Liver (tissue), 10 donors: ENCODE measurements at places on chromosomes 1 and 21.

DNA sequence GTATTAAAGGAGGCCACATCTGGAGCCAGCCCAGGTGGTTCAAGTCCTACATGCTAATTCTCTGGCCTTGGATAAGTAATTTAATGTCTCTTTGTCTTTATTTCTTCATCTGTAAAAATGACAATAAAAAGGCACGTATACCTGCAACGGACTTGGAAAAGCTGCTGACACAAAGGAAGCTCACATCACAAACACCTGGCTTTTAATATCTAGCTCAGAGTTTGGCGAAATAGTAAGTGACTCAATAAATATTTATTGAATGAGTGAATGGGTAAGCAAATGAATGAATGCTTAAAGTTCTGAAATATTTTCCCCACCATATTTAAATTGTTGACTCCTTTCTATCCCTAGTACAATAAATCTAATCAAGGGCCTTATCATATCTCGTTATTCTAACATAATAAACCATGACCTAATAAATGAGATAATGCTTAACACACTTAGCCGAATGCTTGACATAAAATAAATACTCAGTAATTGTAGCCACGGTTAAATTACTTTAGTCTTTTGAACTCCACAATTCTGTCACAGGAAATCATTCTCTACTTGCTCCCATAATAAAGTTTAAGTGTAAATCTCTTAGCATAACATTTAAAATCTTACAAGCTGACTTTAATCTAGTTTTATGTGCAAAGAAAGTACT is 74.7 kb upstream of the PALMD start:
- DNase-seq: no peak

DNA sequence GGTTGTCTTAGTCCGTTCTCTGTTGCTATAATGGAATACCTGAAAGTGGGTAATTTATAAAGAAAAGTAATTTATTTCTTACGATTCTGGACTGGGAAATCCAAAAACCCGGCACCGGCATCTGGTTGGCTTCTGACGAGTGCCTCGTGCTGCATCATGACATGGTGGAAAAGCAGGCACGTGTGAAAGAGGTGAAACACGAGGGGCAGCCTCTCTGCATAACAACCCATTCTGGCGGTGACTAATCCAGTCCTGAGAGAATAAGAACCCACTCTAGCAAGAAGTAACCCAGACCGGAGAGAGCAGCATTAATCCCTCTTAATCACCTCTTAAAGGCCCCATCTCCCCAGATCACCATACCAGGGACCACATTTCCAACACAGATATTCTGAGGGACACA is 2.7 kb upstream of the EDEM3 start:
- DNase-seq: no peak

GRCh38 chr1:231139659-231140654 is 21.9 kb upstream of the TRIM67 start:
- DNase-seq: no peak

DNA sequence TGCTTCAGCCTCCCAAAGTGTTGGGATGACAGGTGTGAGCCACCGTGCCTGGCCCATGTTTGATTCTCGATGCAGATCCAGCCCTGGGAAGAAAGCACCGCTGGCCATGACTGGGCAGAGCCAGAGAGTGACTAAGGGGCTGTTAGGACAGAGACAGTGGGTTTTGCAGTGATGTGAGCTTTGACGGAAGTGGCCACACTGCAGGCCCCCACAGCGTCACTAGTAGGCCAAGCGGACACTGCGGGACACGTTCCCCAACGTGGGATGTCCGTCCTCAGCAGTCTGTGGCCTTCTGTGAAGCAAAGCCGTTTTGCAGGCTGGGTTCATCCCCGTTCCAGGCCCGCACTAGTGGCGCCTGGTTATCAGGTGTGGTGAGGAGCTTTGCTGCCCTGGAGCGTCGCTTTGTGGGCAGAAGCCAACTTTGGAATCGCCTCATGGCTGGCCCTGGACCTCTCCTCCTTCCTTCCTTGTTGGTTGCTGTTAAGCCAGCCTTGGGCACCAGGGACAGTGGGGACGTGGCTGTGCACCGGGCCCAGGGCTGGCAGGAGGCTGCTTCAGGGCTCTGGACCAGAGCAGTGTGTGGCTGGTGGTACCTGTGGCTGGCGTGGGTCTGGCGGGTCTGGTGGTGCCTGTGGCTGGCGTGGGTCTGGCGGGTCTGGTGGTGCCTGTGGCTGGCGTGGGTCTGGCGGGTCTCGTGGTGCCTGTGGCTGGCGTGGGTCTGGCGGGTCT is 41.2 kb downstream of the SKI start:
- DNase-seq: no peak

DNA sequence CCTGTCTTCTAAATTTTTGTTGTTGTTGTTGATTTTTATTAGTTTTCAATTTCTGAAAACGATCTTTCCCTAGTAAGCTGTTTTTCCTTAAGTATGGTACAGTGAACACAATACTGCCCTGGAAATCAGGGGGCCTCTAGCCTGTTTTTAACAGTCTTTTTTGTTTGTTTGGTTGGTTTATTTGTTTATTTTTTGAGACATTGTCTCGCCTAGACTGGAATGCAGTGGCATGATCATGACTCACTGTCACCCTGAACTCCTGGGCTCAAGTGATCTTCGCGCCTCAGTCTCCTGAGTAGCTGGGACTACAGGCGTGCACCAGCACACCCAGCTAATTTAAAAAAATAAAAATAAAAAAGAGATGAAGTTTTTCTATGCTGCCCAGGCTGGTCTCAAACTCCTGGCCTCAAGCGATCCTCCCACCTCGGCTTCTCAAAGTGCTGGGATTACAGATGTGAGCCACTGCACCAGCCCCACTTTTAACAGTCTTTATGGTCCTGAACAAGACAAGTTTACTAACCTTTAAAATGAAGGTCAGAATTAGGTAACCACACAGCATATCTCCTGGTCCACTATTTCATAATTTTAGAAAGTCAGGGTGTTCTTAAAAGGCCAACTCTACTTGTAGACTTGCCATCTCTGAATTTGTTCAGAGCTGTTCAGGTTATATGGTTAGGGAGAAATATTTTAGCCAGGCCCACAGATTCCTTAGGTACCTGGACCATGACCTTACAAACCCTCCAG is 35.4 kb downstream of the TBCE start:
- no peak for DNase-seq

DNA sequence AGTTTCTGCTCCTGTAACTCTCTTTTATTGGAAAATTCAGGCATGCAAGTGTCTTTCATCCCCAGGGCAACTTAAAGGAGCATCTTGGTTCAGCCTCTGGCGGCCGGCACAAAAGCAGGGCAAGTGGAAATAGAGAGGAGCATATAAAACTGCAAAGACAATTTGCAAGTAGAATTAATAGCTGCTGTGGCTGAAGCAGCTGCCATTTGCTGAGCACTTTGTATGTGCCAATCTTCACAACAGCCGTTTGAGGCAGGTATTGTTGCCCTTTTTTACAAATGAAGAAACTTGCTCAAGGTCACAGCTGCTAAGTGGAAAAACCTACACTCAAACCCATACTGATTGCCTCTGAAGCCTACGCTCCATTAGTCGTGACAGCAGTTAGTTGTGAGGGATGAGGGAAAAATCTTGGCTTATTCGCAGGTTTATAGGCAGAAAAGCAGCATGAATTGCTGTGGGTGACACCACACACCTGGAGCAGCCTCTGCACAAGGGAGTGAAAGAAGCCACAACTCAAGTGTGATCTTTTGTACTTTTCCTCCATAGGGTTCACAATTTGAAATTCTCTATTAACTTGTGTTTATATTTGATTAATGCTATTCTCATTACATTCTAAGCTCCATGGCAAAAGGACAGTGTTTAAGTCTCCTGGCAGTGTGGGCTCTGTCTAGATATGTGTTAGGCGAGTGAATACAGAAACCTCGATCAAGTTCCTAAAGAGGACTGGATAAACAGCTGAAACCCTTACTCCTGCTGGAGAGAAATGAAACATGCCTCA is 99.0 kb upstream of the BEND5 start:
- DNase-seq: no peak

DNA sequence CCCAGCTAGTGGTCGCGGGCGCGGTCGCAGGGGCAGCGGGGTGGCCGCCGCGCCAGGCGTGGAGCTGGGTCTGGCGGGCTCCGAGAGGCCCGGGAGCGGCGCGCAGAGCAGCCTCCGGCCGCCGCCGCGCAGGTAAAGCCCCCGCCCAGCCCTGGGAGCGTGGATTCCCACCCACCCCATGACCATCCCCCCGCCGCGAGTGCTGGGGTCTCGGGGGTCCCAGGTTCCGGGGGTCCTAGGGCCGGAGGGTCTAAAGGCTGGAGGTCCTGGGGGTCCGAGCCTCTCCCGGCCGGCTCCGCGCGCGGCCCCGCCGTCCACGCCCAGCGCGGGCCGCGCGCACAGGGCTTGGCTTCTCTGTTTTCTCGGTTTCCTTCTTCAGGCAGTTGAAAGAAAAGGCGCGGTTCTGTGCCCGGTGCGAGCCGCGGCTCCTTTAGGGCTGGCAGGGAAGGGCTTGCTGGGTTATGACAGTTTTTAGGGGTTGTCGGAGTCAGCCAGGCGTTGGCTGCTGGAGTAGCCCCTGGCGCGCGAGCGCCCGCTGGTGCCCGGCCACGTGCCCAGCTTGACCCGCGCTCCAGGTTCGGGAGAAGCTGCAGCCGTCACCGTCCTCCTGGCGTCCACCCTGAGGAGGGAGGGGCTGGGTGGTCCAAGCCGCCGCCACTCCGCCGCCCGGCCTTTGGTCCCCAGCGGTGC is 359 bp downstream of the LRRC3 start:
- DNase-seq: peak; percentile 43

DNA sequence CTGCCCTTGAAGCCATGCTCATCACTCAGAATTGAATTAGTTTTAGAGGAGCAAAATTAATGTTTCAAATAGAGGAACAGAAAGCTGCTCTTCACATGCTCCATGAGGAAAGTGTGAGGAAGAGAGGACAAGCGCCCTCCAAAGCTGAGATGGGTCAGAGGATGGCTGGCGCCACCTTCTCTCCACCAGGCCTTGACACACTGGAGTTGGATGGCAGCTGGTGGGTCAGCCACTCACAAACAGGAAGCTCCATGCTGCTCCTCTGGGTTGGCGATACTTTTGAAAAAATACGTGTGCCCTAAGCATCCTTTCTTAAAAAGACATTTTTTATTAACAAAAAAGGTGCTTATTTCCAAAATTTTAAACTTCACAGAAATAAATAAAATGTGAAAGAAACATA is 3.1 kb upstream of the CD2 start:
- no peak for DNase-seq

DNA sequence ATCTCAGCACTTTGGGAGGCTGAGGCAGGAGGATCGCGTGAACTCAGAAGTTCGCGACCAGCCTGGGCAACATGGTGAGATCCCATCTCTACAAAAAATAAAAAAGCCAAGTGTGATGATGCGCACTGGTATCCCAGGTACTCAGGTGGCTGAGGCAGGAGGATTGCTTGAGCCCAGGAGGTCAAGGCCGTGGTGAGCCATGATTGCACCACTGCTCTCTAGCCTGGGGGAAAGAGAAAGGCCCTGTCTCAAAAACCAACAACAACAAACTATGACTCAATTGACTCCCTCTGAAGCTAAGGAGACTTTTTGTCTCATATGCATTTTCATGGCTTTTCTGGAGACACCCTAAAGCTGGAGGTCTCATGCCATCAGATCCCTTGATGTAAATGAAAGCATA is 118.8 kb downstream of the CCDC185 start:
- no peak for DNase-seq

- DNase-seq: no peak
These were observed 20.4 kb downstream of the PRPF38A start for GRCh38 chr1:52424813-52425212.

DNA sequence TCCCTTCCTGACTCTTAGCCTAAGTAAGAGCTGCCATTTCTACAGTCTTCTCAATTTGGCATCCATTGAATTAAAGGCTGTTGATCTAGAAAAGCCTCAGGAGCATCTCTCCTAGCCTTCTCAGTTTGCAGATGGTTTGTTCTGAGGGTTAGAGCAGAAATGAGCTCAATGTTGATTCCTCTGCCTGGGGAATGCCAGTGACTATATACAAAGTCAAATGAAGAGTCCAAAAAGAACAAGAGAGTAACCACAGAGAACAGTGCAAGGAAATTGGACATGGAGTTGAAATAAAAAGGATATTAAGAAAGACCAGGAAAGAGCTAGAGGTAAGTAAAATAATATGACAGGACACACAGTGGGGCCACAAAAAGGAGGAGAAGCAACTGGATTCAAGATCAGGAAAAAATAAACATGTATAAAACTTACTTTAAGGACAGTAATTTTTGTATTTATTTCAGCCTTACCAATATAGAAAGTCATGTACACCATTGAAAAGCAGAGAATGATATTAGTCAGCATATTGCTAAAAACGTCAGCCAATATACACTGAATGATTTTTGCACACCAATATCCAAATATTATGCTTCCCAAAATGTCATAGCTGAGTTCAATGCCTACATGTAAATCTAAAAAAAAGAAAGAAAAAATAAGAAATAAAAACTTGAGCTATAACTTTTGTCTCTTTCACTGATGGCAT is 21.3 kb downstream of the SLC9C2 start:
- no peak for DNase-seq

GRCh38 chr21:41933313-41934079 is 20.3 kb downstream of the C2CD2 start:
- DNase-seq: no peak
